Neural progenitor cell (in vitro differentiated cells): ENCODE measurements at places on chromosomes 2 and 18.

- DNase-seq = no peak
Observed at GRCh38 chr2:120831891-120832290, 96.2 kb downstream of the GLI2 start.

DNA sequence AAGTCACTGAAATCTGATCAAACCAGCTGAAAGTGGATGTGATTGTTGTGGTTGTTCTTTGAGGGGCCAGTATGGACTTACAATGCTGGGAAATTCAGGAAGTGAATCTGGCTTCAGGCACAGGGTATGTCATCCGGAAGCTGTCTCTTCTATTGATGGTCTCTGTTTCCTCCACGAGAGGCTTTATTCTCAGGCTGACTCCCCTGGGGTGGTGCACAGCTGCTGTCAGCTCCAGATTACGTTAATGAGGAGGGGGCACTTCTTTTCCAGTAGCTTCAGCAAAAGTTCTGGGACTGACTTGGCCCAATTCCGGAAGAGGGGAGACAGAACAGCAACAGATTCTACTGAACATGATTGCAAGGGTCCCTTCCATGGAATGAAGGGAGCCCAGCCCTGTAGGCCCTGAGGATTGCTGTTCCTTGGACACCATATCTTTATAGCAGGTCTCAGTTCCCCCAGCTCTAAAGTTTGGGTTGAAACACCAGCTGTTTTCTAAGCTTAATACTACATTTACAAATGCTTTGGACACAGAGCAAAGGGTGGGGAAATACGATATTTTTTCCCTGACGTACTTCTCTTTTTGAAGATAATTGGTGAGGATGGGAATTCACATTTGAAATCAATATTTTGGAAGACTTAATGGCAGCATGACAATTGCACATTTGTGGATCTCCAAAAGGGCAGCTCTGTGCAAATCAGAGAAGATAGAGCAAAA is 400.9 kb downstream of the TSN start:
- peak; percentile 12 for DNase-seq

GRCh38 chr2:195711478-195711877 is 54.5 kb downstream of the SLC39A10 start:
- no peak for DNase-seq

DNA sequence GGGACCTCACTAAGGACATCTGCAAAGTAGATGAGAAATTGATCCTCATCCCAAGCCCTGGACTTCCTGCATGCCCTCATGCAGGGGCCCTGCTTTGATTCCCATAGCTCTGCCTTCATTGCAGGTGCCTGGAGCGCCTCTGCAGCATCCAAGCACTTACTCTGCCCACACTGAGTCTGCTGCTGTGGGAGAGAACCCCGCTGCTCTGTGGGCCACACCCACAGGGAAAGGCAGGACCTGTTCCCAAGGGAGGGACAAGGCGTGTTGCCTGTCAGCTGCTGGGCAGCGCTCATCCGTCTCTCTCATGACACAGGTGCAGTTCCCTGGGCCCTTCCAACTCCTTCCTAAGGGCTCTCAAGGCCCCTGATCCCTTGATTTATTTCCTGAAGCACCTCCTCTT is 266.8 kb upstream of the SMIM21 start:
- DNase-seq = no peak

DNA sequence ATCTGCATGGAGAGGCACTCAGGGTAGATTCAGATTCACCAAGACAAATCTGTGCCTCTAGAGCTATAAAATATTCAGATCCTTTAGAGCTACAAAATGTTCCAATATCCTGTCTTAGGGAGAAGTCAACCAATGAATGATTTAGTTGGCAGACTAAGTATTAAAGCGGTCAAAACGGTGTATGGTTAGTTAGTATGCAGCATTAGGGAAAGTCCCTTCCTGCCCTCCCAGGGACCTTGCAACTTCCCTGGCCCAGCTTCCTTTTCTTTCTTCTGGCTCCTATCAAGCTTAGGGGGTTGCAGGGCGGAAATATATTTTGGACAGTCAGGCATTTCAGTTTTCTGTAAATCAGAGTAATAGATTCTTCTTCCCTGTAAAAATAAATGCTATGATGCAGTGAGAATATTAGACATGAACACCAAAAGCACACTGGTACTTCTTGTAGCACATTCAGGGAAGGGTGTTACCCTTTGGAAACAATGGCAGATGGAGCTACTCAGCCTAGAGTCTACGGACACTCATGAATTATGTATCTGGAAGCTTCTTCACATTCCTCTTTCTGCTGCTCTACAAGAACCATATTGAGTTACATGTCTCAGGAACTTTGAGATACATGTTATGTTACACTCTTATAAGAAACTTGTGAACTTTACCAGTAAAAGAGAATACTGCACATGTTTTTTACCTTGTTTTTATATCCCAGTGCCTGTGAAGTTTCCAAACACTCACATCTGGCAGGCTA is 45.7 kb downstream of the CCDC93 start:
- DNase-seq = no peak

DNA sequence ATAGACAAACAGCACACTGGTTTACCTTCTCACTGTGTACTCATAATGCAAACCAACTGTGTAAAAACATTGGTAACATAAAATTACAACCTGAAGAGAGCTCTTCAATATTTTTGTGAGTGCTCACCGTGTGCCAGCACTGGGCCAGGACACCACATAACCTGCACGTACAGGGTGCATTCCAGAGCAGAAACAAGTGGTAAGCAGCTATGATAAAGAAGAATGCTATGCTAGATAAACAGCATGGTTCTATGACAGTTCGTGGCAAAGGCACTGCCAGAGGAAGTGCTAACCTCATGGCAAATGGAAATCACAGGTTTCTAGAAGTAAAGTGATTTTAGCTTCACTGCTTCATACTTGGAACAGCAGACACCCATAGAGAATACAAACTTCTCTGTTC is 343.5 kb downstream of the MTX2 start:
- DNase-seq = no peak

DNA sequence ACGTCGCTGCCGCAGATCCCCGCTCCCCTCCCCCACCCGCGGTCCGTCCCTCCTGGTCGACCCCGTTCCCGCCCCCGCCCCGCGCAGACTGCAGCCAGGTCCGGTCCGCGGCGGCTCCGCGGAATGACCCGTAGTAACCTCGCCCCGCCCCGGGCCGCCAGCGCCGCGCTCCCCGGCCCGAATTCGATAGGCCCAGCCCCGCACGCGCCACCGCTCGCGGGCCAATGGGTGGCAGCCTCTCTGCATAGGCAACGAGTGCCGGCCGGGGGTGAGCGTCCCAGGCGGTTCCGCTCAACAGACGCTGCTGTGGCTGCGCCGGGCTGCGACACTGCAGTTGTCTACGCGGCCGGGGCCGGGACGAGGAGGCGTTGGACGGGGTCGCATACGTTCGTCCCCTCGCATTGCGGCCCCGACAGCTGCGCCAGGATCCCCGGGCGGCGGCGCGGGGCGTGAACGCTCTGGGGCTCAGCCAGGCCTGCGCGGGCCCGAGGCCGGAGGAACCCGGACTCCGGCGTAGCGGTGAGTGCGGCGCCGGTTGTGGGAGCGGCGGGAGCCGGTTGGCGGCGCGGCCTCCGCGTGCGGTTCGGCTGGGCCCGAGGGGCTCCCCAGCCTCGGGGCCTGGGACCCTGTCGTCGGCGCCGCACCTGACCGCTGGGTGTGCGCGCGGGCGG is at the start of gene ACSL3:
Gene ACSL3 (plus strand): TSS at position 297 of the 671 bp plus-strand sequence. CDS start 47,737 bp downstream, outside the sequence.
- DNase-seq = peak; percentile 99

- no peak for DNase-seq
Observed at GRCh38 chr18:50096766-50097435, 98.0 kb downstream of the MYO5B start.

- no peak for DNase-seq
Observed at GRCh38 chr2:95082477-95082876, 39.1 kb downstream of the MRPS5 start.

GRCh38 chr2:66456183-66457041 is 21.5 kb downstream of the MEIS1 start:
- DNase-seq = no peak

GRCh38 chr2:192007581-192008228 is 160.8 kb upstream of the CAVIN2 start:
- DNase-seq = peak; percentile 14

DNA sequence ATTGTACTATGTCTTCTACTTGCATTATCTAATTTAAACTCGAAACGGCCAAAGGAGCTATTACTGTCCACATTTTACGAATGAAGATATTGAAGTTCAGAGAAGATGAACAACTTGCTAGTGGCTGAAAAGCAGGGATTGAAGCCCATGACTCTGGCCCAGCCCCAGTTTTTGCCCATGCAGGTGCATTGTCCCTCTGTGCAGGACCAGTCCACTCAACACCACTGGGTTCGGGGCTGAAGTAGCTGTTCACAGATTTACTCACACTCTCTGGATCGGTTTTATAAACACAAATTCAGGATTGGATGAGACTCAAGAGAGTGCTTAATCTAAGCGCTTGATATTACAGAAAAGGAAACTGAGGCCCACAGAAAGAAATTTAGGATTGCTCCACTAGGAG is 1.4 kb upstream of the IHH start:
- DNase-seq = no peak

DNA sequence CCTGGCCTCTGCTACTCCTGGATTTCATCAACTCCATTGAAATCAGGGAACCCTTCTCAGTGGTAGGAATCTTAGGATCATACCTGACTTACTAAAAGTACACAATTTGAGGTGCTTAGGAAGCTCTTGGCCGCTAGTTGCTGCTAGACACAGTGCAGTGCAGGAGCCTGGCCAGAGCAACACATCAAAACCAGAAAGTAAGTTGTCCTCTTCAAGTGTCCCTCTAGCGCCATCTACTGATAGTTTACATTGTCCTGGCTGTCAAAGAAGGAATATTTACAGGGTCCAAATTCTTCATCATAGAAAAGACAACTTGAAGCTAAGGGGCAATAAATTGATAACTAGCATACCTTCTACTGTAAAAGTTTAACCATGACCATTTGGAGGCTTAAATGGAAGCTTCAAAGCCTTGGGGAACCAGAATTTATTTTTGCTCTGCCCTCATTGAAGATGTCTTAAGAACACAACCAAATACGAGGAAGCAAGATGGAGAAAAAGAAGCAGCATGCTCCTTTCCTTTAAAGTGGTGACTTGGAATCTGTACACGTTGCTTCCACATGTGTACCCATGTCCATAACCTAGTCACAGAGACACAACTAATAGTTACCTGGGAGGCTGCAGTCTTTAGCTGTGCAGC is 889.1 kb upstream of the GCFC2 start:
- DNase-seq = peak; percentile 94

DNA sequence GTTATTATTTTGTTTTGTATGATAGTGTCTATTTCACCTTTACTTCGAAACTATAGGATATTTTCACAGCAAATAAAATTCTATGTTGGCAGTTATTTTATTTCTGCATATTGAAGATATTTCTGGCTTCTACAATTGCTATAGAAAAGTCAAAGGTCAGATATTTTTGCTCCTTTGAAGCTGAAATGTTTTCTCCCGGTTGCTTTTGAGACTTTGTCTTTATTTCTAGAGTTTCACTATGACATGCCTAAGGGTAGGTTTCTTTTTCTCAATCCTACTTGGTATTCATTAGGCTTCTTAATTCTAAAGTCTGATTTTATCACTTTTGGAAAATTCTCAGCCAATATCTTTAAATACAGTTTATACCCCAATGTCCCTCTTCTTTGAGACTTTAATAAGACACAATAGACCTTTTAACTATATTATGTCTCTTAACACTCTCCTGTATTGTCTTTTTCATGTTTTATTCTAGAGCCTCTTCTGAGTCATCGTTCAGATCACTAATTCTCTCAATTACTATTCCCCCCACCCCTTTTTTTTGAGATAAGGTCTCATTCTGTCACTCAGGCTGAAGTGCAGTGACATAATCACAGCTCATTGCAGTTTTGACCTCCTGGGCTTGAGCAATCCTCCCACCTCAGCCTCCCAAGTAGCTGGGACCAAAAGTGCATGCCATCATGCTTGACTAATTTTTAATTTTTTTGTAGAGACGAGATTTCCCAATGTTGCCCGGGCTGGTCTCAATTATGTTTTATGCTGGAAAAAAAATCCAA is 50.5 kb downstream of the USP37 start:
- no peak for DNase-seq

DNA sequence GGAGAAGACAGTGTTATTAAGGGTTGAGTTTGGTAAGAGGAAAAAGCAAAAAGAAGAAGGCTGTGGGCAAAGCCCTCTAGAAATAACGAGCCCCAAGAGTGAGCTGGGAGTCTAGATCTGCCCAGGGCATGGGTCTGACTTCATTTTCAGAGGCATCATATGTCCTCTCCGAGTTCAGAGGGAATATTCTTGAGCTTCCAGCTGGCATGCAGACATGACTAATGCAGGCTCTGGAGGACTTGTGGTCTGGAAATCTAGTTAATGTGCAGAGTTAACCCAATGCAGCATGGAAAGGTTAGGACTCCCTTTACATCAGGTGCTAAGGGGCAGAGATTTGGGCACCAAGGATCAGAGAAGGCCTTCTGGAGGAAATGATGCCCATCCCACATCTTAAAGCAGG is 7.3 kb downstream of the ACMSD start:
- no peak for DNase-seq

DNA sequence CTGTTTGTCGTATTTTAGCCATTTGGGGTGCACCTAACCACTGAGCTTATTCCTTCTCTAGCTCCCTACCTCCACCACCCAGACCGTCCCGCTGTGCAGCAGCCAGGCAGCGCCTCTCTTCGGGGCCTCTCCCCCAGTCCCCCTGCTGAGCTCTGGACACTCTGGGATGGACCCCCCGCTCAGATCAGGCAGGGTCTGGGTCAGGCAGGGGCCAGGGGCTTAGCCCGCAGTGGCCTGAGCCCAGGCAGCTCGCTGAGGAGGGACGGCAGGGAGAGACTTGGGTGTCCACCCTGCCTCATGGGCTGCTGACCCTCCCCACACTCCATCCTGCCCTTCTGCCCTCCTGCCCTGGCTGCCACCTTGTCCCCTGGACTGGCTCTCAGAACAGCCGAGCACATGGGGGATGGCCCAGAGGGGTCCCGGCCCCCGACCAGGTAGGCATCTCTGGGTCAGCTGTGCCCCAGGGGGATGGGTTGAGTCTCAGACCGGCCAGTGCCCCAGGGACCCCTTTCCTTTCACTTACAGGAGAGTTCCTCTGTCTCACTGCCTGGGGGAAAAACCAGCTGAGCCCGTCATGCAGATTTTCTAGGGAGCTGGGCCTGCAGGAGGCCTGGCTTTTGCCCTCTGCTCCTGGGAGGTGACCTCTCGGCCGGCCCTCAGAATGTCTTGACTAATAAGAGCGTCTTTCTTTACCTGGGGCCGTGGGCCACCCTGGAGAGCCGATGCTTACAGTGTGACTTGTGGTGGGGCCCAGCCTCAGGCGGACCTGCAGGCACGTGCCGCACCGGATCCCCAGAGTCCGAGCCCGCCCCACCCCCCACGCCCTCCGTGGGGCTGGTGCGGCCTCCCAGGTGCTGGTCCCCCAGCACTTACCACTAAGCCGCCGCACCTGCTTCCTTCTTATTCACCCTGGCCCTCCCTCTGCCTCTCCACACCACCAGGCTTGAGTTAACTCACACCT is 22.8 kb upstream of the PXDN start:
- DNase-seq = peak; percentile 33

- no peak for DNase-seq
Observed at GRCh38 chr2:187549193-187549592, 5.0 kb downstream of the TFPI start.
